Cerebellar nuclear complex (tissue), 1 donor: ENCODE measurements at places on chromosomes 12 and 14.

- no peak for DNase-seq
These were observed 1.9 kb upstream of the BCL11B start for GRCh38 chr14:99273766-99274345.

GRCh38 chr12:68932961-68933893 is at the start of gene CPM:
Gene CPM, minus strand, starts transcription at chr12:68933171. Its CDS starts 334 bp downstream, at chr12:68932837.
- no peak for DNase-seq

- no peak for DNase-seq
These were observed 204.0 kb upstream of the FOXN3 start for GRCh38 chr14:89621009-89621421.

- DNase-seq, result no peak
These were observed 137.0 kb downstream of the CRADD start for GRCh38 chr12:93813972-93814821.

GRCh38 chr12:105292705-105293104 is 37.8 kb upstream of the C12orf75 start:
- no peak for DNase-seq

- no peak for DNase-seq
These were observed 5.4 kb downstream of the SIX6 start for GRCh38 chr14:60514378-60514740.

- no peak for DNase-seq
These were observed 77.0 kb downstream of the POLR3B start for GRCh38 chr12:106434526-106434925.

- no peak for DNase-seq
These were observed 4.2 kb downstream of the SCNN1A start for GRCh38 chr12:6370994-6371754.

GRCh38 chr12:128864516-128865186 is 11.4 kb downstream of the GLT1D1 start:
- DNase-seq, result no peak

DNA sequence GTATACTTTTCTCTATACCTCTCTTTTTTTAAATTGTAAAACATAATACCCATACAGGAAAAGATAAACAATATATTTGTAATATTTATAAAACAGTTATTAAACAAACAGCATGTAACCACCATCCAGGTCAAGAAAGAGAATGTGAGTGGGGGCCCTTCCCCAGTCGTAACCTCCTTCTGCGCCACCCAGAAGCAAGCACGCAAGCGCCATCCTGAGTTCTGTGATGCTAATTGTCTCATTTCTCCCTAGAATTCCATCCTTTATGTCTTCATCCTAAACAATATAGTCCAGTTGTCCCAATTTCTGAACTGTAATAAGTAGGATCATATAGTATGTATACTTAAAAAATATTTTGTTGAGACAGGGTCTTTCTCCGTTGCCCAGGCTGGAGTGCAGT is 129.5 kb downstream of the EXOC5 start:
- DNase-seq, result no peak

GRCh38 chr12:52688481-52688880 is 8.3 kb upstream of the KRT1 start:
- no peak for DNase-seq

DNA sequence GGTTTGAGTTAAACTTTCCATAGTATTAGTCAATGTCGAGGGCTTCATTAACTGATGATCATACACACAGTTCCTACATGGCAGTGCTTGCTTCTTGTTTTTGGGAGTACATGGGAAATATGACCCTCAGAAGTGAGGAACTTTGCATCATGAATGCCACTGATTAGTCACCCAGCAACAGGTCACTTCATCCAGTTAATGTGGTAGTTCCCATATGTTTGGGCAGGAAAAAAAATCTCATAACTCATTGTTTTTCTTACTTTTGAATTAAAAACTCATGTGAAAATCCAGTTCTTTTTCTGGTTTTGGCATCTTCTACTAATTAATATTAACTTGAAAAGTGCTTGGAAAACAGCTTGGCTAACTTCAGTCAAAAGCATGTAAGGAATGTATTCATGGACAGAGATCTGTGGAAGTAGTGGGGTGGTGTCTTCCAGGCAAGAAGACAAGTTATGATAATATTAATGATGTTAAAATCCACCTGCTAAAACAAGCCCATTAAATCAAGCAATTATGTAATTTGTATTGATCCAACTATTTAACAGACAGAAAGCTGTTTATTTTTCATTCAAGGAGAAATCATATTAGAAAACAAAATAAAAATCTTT is 309.1 kb upstream of the NAV3 start:
- no peak for DNase-seq

- DNase-seq, result no peak
These were observed 19.8 kb upstream of the ZNF740 start for GRCh38 chr12:53160673-53161072.

DNA sequence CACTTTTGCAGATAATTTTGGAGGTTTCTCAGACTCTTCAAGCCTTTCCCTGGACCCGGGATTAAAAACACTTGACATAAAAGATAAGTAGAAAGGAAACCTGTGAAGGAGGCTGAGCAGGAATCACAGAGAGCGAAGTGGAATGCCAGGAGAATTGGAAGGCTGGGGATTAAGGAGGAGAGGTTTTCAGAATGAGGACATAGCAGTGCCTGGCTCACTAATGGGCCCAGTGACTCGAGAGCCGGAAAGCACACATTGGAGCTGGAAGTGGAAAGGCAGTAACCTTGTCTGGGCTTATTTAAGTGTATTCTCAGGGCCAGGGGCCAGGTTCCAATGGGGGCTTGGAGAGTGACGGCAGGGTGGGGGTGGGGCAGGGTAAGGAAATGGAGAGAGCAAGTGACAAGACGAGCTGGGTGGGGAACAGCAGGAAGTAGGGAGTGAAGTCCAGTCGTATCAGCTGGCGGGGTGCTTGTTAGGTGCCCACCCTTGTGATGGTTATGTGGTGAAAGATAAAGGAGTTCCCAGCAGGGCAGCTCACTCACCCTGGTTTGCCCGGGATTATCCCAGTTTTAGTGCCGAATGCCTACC is 13.1 kb downstream of the EVL start:
- no peak for DNase-seq

DNA sequence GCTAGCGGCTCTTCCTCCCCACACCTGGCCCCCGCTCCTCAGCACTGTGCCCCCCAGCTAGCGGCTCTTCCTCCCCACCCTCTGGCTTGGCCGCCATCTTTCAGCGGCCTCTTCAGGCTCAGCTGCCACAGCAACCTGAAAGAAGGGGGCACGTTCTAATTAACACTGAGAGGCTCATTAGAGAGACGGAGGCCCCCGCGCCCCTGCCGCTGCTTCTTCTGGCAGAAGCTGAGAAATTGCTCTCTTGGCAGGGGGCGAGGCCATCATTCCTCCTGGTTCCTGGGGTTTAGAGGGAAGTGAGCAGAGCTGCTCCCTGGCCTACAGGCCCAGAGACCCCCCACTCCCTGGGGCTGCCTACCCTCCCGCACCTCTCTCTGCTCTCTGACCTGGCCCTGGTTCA is 64.4 kb downstream of the IQSEC3 start:
- DNase-seq, result no peak

- no peak for DNase-seq
These were observed 101.4 kb upstream of the ADAMTS20 start for GRCh38 chr12:43653289-43653915.

DNA sequence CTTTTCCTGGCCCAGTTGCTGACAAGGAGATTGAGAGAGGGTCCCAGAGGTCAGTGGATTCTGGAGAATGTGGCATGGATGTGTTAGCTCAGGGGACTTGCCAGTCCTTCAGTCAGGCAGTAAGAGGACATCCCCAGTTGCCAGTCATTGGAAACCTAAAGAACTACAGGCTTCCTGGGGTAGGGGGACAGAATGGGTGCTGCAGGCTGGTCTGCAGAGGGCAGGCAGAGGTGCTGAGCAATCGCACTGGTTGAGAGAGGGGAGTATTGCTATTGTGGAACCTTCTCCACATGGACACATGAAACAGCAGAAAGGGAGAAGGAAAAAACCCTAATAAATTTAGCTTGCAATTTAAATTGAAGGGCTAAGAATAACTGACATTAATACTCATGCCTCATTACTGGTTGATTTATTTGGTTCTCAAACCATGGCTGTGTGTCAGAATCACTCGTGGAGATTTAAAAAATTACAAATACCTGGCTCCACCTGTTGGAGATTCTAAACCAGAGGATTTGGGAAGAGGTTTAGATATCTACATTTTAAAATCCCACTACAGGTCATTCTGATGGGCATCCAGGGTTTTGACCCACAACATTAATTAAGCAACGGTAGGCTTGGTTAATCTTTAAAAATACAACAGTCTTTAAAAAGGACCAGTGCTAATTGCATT is 71.2 kb upstream of the SLC38A2 start:
- DNase-seq, result no peak

DNA sequence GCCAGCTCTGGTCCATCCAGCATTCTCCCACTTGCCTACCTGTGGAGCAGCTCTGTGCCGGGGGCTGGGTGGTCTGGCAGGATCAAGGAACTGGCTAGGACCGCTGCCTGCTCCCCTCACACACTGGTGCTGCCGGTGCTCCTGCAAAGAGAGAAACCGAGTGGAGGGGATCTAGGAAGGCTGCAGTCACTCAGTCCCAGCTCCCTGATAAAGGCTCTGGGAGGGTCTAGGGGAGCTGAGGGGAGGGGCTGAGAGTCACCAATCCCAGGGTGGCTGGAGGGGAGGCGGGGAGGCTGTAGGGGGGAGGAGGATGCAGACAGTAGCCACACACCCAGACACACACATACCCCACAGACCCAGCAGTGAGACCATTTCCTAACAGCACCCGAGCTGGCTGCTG is at the start of gene TAC3:
TSS of gene TAC3 (minus strand) at position 182 of the 400 bp plus-strand sequence. CDS start 732 bp downstream, outside the sequence.
- DNase-seq, result no peak

GRCh38 chr12:114656906-114657596 is 26.9 kb downstream of the TBX3 start:
- DNase-seq, result no peak

DNA sequence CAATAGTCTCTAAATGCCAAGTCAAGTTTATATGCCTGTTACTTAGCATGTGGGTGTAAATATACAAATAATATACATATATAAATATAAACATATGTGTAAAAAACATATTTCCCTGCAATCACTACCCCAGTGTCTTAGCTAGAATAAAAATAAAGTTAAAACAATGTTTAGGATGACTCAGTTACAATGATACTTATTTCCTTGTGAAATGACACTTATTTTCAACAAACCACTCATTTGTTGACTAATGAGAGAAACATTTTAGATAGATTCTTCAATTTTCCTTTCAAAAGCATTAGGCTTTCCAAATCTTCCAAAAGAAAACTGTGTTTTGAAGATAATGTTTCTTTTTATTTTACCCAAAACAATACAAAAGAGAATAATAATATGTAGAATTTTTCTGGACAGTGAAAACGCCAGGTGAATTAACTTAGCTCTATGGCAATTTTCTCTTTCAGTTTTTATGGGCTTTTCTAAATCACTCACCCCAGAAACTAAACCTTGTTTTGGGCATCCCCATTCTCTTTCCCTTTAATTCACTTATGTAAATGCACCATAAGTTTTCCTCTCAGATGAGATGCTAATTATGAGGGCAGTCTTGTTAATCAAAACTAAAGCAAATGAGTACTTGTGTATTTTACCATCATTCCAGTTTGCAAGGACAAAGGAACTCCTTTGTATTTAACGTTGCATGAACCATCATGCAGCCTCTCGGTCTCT is 465.9 kb downstream of the BCAT1 start:
- no peak for DNase-seq

- DNase-seq, result no peak
These were observed 11.8 kb downstream of the TMCC3 start for GRCh38 chr12:94638521-94638920.

- DNase-seq, result no peak
These were observed 36.2 kb downstream of the DLK1 start for GRCh38 chr14:100762901-100763300.

GRCh38 chr12:8493084-8493483 is 20.2 kb upstream of the CLEC4D start:
- no peak for DNase-seq

- no peak for DNase-seq
These were observed 43.5 kb downstream of the PRMT8 start for GRCh38 chr12:3534511-3534910.

DNA sequence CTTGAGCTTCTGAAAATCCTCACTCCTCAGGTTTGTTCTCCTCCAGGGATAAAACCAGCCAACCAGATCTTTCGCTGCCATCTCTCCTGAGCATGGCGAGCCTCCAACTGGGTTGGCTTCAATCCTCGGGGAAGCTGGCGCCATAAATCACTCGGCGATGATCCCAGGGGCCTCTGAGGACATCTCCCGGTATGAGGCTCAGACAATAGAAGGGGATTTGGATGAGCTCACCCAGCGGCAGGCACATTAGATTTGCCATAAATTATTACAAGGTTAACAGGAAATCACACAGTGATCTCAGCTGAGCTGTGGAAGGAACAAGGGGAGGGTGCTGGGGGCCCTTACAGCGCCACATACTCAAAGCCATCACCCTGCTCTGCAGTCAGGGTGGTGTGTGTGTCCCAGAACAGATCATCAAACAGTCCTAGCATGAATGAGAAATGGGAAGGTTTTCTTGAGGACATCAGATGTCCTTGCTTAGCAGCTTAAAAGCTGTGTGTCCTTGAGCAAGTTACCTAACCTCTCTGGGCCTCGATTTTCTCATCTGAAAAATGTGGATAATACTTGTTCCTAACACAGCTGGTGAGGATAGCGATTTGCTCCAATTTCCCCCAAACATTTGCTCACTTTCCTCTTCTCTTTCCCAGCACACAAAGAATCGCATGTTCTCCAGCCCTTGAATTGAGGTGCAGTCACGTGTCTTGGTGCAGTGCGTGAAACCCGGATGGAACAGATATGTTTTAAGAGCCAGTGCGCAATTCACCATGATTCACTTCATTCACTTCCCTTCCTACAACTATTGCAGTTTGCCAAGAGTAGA is 142.8 kb downstream of the SCARB1 start:
- DNase-seq, result peak; percentile 80

- DNase-seq, result no peak
These were observed 35.9 kb upstream of the DYNC1H1 start for GRCh38 chr14:101928415-101928841.

- no peak for DNase-seq
These were observed 157.0 kb upstream of the RBM19 start for GRCh38 chr12:114123108-114123507.

- DNase-seq, result no peak
These were observed 58.6 kb downstream of the TRHDE start for GRCh38 chr12:72330784-72331183.

DNA sequence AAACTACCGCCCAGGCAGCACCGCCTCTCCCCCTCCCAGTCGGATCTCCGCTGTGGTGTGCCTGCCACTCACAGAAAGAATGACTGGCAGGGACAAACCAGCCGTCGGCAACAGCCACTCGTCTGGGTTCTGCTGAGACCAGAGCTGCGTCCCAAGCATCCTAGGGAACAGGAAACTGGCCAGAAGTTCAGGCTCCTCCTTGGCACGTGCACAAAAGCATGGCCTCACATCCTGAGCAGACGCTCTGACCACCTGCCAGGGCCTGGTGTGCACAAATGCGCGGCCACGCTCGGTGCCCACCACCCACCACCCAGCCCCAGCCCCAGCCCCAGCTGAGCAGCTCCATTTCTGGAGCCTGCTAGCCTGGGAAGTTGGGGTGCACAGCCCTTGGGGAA is 214.8 kb downstream of the DPF3 start:
- DNase-seq, result peak; percentile 82

DNA sequence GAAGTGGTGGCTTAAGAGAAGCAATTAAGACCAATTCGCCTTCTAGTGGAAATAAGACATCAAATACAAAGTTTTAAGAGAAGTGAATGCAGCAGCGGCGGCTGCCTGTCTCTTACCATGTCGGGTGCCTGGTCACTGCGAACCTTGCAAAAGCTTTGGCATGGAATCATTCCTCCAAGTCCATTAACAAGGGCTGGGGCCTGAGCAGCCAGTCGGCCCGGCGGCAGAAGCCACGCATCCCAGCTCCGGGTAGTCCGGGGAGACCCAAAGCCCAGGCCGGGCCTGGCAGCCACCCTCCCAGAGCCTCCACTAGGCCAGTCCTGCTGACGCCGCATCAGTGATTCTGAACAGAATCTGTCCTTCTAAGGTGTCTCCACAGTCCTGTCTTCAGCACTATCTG is 321.0 kb downstream of the TMEM121 start:
- DNase-seq, result no peak
